ENCODE measurements at places on chromosomes 7 and 10. TPM values are rescaled to one million over a fixed set of nuclear protein-coding genes. Genes with fewer than 3 reads are reported as not detected.

The DYDC2 gene
- 3.0 TPM for total RNA-seq

The EMX2 gene
- 4.1 TPM for total RNA-seq

The AQP1 gene
- total RNA-seq = 1.6 TPM

The NYAP1 gene
- total RNA-seq = 0.14 TPM

The CDK14 gene
- total RNA-seq = 18.2 TPM
